Renal cortex interstitium (tissue), 15 donors: ENCODE measurements at places on chromosomes 16 and 17.

DNA sequence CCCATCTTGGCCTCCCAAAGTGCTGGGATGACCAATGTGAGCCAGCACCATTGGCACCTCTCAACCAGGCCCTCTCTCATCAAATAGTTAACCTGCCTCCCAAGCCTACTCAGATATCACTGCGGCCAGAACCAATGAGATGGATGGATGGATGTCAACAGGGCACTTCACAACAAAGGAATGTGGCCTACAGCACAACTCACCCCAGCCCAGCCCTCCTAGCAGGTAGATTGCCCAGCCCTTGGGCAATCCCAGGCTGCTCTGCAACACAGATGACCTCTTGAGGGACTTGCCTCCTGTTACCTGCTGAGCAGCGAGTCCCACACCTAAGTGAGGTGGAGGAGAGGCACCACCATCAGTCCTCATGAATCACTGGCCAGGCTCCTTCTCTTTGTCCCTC is 22.6 kb upstream of the KIFC3 start:
- DNase-seq, result no peak

DNA sequence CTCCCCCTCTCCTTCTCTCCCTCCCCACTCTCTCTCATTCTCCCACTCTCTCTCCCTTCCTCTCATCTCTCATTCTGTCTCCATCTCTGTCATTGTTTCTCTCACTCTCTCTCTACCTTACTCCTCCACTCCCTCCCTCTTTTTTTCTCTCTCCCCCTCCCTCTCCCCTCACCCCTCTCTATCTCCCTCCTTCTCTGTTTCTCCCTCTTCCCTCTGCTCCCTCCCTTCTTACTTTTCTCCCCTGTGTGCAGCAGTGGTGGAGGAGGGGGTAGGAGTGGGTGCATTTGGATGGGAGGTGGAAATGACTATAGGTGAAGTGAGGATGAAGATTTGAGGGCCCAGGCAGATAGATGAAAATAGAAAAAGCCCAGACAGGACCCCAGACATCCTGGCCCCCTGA is 70.9 kb downstream of the HLF start:
- no peak for DNase-seq

DNA sequence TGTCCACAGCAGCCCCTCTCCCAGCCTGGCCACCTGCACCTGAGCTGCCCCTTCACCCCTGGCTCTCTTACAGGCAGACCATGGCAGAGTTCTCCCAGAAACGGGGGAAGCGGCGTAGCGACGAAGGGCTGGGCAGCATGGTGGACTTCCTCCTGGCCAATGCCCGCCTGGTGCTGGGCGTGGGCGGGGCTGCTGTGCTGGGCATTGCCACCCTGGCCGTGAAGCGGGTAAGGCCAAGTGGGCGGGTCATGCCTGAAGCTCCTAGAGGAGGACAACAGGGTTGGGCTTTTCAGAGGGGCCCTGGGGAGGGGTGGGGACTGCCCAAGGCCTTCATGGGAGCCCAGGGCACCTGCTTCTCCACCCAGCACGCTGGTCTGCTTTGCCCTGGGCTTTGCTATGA is 2.2 kb downstream of the MIEF2 start:
- DNase-seq, result no peak

DNA sequence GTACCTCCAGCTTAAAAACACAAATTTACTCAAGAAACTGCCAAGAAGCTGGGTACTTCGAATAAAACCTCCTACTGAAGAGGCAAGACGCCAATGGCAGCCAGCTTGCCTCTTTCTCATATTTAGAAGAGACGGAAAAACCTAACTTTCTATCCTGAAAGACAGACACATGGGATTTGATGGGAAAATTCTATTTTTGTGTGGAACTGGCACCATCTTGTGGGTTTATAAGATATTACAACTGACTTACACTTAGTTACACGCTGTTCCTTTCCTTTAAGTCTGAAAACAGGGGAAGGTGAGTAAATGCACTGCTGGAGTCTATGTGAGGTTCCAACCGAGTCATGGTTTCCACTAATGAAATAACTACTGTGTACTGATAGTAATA is 10.3 kb downstream of the ZNF18 start:
- no peak for DNase-seq

DNA sequence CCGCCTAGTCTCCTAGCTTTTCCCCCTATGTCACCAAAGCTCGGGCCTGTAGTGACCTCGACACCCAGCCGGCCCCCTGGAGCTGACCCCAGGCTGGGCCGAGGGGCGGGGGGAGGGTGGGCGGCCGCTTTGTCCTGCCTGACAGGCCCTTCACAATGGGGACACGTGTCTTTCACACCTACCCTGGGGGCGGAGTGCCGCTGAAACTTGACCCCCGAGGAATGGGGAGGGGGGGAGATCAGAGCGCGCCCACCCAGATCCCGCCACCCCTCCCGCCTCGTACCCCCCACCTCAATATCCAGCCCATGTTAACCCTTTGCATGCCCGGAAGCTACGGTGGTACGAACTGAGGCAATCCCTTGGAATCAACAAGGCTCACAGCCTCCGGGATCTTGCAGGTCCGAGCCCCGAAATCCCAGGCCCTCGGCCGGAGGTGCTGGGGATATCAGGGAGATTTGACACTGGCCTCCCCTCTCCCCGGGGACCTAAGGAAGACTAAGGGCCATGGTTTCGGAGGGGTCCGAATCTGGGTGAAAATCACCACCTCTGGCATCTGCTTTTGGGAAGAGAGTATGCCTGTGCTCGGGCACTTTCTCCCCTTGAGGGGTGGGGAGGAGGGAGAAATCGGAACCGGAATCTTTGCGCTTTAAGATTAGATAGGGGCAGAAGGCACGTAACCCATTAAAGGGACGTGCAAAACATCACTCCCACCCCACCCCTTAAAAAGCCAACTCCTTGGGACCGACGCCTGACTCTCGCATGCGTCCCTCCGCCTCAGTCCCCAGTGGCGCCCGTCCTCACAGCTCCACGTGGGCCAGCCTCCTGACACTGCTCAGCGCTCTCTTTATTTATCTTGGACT is 2.6 kb downstream of the NOG start:
- no peak for DNase-seq

DNA sequence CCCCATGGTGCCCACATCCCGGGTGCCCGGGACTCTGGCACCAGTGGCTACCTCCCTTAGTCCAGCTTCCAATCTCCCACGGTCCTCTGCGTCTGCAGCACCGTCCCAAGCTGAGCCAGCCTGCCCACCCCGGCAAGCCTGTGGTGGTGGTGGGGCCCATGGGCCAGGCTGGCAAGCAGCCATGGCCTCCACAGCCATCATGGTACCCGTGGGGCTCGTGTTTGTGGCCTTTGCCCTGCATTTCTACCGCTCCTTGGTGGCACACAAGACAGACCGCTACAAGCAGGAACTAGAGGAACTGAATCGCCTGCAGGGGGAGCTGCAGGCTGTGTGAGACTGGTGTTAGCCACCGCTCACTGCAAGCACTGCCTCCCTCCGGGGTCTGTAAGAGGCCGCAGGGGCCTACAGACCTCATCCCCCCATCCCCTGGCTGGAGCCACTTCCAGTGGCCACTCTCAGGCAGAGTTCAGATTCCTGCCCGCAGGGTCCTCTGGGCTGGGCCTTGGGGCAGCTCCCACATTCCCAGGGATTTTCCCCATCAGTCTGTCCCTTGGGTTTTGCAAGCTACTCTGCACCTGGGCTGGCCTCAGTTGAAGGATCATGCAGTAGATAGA is 3.9 kb upstream of the SETD1A start:
- DNase-seq, result no peak

DNA sequence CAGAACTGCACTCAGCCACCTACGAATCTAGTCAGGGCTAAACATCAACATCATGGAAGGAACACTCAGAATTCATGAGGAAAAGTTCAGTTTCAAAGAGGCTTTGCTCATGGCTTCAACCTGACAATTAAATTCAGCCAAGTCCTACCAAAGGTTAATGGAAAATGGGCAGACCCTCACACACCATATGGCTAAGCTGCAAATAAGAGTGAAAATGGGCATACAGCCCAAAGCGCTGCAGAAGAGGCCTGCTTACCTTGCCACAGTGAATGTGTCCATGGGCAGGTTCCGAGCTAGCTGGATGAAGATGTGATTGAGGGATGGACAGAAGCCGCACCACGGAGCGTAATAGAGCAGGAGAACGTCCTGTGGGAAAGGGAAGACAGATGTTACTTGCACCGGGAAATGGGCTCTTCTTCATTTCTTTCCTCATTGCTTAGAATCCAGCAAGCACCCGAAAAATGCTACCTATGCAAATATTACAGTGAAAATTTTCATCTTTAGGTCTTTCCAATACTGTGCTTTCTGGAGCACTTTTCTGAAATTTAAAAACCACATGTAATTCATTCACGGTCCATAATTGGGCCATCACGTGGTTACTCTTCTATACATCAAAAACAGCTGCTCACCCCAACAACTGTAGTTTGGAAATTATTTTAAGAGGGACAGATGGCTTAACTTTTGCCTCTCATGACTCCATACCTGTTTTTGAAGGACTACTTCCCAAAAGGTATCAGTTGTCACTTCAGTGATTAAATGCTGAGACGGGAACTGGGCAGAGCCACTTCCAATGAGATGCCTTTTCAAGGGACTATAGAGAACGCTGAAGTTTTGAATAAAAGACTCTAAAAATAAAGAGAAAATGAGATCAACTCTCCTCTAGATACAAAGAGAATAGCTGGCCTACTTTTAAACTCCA is 19.6 kb downstream of the SNN start:
- no peak for DNase-seq

- DNase-seq, result no peak
Measured at GRCh38 chr16:78836802-78837491, 737.5 kb downstream of the WWOX start.

- DNase-seq, result no peak
Measured at GRCh38 chr16:85492295-85492864, 120.7 kb upstream of the GSE1 start.
